Stimulated activated CD8-positive, alpha-beta memory T cell treated with anti-CD3 and anti-CD28 coated beads, Interleukin-15, amount 100 ng/mL, for 24 hours (primary cell): ENCODE measurements at places on chromosomes 7 and 10.

DNA sequence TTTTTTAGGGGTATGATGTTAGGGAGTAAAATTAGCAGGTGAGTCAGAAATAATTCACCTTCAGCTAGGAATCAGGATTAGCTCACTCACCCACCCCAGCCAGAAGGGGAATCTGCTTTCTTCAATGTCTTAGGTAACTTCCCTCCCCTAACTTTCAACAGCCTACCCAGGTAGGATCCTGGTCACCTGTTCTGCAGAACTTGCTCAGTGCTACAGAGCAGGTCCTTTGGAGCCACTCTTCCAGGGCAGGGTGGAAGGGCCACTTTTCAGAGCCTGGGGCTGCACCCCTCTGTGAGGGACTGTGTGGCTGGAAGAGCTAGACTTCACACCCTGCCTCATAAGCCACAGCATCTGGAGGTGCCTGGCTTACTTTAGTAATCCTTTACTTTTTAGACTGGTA, 58.1 kb downstream of the SHH start:
- no peak for DNase-seq

- no peak for DNase-seq
Observed at GRCh38 chr7:112036071-112036470, 170.1 kb downstream of the DOCK4 start.

GRCh38 chr7:91310830-91311460, 46.7 kb downstream of the FZD1 start:
- DNase-seq: no peak

DNA sequence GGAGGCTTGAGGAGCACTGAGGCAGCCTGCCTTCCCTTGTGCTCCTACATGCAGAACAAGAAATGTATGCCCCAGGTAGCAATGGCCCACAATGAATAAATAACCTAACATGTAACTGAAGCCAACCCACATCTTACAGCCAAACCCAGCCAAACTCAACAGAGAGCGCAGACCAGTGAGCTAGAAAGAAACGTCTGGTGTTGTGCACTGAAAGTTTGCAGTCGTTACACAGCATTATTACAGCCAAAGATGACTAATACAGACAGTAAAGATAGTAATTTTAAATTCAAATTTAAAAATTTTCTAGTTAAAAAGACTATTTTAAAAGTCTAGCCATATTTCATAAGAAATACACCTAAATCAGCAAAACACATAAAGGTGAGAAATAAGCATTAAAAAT, 11.2 kb downstream of the USP6NL start:
- no peak for DNase-seq

- DNase-seq: no peak
Observed at GRCh38 chr10:126372396-126372795, 15.9 kb downstream of the ADAM12 start.

- DNase-seq: no peak
Observed at GRCh38 chr10:114990586-114990985, 52.6 kb downstream of the TRUB1 start.

- DNase-seq: no peak
Observed at GRCh38 chr7:102061981-102062390, 224.7 kb upstream of the SH2B2 start.

DNA sequence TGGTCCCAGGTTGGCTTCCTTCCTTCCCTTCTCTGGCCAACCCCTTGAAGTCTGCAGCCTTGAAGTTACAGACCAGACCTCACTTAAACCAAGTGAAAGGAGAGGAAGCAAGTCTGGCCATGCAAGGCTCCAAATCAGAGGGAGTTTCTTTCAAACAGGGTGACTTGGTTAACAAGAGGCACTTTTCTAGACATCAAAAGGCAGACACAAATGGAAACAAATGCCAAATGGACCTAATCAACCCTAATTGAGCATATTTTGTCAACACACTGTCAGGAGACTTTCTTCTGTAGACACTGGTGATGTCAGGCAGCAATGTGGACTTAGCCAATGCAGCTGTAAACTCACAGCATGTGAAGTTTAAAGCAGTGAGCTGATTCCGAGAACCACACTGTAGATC, 282.7 kb upstream of the FZD8 start:
- DNase-seq: no peak

DNA sequence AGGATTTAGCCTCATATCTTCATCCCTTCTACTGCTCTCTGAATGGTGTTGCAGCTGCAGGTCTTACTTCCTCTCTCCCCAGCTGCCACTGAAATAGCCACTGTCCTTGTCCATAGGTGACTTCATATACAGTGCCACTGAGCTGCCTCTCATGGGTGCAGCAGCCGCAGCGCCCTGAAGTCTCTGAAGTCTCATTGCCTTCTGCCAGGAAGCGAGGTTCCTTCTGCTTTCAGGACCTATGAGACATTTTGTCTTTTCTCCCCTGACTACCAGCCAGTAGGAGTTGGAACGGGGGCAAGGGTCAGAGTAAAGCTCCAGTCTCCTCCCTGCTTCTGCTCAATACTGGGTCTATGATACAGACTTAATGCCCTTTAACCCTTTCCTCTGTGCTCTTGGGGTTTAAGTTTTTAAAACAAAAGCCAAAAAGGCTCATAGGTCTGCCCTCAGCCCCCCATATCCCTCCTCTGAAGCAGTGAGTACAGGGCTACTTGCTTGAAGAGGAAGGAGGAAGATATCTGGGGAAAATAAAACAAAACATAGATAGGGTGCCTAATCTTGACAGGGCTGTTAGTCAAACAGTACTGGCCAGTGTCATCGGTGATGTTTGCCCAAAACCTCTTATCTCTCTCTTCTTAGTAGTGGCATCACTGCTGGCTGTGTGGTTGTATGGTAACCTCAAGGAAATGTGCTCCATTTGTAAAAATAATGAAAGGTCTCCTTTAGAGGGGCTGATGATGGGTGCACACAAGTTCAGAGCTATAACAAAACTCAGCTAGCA, 7.1 kb downstream of the PLCE1 start:
- no peak for DNase-seq

GRCh38 chr10:14975672-14976273, 16.6 kb downstream of the MEIG1 start:
- DNase-seq: no peak

DNA sequence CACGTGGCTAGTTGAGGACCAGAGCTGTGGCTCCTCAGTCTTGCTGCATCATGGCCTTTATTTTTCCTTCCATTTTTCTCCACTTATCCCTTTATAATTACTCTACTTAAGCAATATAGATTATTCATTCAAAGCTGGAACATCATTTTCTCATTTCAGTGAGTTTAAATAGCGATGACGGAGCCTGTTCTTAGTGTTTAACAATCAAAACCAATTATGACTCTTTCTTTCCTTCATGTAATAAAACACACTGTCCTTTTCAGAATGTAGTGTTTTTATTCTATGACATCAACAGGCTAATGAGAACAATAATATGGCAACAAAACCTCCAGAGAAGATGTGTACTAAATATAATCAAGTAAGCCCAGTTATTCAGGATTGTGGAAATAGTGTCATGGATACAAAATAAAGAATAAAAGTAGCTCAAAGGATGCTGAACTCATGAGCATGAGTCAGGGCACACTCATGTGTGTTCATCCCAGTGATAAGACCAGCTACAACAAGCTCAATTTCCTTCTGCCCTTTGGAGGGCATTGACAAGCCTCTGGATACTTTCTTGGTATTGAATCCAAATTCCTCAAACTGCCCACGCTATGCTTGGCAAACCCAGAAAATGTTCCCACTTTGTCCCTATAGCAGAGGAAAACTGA, 188.4 kb downstream of the CYP26A1 start:
- DNase-seq: no peak

DNA sequence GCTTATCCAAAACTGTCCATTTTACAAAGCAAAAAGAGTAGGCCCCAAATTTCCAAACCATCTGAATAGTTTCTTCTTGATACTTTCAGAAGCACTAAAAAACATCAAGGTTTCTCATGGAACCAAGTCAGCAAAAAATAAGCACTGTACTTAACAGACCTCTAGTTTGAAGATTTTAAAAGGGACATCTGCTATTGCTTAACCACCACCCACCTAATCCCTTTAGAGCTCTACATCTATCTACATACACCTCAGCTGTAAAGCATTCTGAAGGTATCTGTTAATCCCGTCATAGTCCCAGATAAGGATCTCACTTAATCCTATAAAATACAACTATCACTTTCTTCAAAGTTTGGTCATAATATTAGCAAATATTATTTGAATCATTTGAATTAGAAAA, 72.3 kb downstream of the HIBADH start:
- no peak for DNase-seq

DNA sequence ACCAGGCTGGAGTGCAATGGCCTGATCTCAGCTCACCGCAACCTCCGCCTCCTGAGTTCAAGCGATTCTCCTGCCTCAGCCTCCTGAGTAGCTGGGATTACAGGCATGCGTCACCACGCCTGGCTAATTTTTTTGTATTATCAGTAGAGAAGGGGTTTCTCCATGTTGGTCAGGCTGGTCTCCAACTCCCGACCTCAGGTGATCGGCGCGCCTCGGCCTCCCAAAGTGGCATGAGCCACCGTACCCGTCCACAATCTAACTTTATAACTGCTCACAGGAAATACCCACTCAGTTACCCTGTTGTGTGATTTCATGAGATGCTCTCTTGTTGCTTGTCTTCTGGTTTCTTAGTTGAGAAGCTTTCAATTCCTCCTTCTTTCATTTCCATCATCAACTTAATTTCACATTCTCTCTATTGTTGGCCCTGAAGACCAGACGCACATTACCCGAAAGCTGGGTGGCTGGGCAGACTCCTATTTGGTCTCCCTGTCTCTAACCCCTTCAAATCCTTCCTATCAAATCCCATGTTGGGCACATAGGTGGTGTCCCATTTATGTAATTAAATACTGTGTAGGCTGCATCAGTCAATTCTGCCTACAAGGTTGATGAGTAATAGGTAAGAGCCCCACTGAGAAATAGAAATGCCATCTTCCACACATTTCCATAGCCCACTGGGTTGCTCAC, 1.1 kb upstream of the GSTO2 start:
- no peak for DNase-seq

DNA sequence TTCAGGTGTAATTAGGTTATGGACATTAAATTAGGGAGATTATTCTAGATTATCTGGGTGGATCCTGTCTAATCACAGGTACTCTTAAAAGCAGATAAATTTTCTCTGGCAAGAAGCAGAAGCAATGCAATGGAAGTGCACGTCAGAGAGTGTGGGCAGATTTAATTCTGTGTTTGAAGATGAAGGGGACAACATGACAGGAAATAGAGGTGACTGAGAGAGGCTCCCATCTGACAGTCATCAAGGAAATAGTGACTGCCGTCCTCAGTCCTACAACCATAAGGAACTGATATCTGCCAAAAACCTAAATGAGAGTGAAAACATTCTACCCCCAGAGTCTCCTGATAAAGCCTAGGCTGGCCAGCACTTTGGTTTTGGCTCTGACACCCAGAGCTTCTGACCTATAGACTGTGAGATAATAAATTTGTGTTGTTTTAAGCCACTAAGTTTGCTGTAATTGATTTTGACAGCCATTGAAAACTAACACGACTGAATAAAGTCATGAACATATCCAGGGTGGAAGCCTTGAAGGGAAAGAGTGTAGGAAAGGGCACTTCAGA, 30.5 kb upstream of the DDX50 start:
- no peak for DNase-seq

DNA sequence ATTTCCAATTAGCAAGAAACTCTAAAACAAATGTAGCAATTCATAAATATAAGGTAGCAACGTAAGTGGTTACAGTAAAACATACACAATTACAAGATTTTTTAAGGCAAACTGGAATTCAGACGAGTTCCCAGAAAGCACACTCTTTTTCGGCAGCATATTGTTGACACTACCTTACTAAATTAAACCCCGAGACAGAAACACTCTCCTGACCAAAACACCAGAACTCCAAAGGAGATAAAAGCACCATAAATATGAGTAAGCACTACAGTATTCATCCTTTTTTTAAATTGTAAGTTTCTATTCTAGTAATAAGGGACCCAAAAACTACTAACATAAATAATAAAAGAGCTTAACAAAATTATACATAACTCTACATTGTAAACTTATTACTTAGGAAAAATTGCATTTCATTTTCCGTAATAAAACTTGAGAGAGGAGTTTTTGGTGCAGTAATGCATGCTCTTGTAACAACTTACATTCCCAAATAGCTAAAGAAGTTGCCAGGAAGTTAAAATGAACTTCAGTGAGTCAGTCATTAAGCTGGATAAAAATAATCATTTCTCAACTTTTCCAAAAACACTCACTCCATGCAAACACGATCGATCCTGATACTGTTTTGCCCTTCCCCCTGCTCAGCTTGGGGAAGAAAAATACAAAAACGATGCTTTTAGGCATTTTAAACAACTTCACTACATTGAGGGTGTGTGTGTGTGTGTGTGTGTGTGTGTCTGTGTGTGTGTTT, 2.0 kb downstream of the PIP4K2A start:
- DNase-seq: no peak

DNA sequence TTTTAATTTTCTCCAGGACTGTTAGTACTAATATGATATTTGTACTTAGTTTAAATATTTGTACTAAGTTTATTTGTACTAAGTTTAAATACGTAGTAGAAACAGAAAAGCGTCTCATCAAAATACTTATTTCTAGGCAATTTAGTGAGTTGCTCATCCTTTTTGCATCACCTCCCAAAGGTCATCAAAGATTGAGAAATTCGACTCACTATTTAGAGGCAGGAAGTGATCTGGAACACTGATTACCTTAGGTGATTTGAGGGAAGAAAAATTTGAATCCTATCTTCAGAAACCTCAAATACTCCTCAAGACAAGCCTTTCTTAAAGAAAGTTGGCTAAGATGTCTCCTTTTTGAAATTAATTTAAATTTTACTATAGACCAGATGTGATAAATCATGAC, 14.5 kb downstream of the WNT16 start:
- no peak for DNase-seq

GRCh38 chr10:61047788-61048560, 104.0 kb upstream of the RHOBTB1 start:
- no peak for DNase-seq

GRCh38 chr7:26658389-26659084, 205.9 kb downstream of the SKAP2 start:
- no peak for DNase-seq

DNA sequence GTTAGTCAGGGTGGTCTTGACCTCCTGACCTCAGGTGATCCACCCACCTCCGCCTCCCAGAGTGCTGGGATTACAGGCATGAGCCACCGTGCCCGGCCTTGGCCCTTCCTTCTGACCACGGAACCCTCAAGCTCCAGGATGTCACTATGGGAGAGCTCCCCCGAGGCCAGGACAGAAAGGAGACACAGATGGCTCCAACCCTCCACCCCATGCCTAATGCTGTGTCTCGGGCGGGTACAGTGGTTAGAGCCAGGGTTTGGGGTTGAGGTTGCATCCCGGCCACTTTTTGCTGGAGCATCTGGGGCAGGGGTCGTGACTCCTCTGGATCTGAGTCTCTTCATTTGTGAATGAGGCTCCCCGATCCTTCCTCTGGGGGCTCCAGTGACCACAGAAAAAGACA, 8.1 kb downstream of the MYL10 start:
- no peak for DNase-seq

- no peak for DNase-seq
Observed at GRCh38 chr10:31073211-31073610, 41.5 kb upstream of the ZNF438 start.
